ENCODE measurements at places on chromosomes 4 and X.
A peak's percentile ranks its signal among the peaks of the same experiment; 100 is the strongest.

DNA sequence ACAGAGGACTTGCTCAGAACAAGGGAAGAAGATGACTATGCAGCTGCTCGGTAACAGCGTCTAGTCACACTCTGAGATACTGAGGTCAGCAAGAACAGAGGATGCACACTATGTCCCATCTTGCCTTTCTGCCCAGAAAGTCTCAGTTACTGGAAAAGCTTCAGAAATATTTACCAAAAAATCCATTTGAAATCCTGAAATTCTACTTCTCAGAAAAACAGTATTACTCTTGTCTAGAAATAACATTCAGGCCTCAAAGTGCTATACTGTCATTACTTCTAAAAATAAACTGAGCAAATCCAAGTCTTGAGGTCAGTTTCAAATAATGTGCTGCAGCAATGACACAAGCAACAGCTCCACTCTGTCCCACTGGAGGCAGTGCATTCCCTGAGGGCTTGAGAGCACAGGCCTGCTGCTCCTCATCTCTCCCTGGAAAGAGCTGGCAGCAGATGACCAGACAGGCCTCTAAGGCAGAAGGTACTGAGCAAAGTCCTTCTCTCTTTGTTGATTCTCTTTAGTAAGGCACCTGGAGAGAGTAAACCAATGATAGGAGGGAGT is 76.9 kb downstream of the CAMK2D start:
- H3K36me3 ChIP-seq = no peaks in the 10 kb centered on the region
- H3K4me1 ChIP-seq = no peaks in the 10 kb centered on the region
- DNase-seq = no peak
- no peak overlapping the region for H3K27ac ChIP-seq

- DNase-seq = peak; percentile 94
- H3K27me3 ChIP-seq = no peaks in the 10 kb centered on the region
- H3K27ac ChIP-seq = peak overlapping the region; percentile 60
- H3K4me3 ChIP-seq = no peak overlapping the region
Measured at GRCh38 chr4:129822701-129823100, 726.7 kb downstream of the C4orf33 start.

DNA sequence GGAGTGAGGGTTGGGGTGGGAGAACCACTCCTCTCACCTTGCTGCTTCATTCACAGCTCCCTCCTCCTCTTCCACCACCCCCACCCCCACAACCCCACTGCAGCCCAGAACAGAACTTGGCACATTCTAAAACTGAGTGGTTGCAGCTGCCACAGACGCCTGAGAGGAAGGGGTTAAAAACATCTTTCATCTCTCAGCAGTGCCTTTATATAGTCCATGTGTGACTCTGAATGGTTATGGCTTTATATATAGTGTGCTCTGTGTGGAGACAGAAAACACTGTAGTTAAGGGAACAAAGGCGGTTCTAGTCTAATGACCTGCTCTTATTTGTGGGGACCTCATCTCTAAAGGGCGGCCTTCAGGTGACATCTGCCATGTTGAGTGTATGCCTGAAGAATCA is 144.8 kb downstream of the BCOR start:
- H3K4me3 ChIP-seq = no peak overlapping the region
- H3K36me3 ChIP-seq = no peaks in the 10 kb centered on the region
- H3K27ac ChIP-seq = no peak overlapping the region
- no peak for DNase-seq
- peaks cover 10% of the 10 kb centered on the region for H3K4me1 ChIP-seq

GRCh38 chrX:24575496-24575895 is 71.7 kb downstream of the PCYT1B start:
- DNase-seq = no peak
- no peaks in the 10 kb centered on the region for H3K4me1 ChIP-seq
- H3K36me3 ChIP-seq = no peaks in the 10 kb centered on the region
- no peaks in the 10 kb centered on the region for H3K27me3 ChIP-seq

- no peak overlapping the region for H3K4me3 ChIP-seq
- H3K4me1 ChIP-seq = peaks cover 13% of the 10 kb centered on the region
- no peaks in the 10 kb centered on the region for H3K27me3 ChIP-seq
- no peak overlapping the region for H3K27ac ChIP-seq
Measured at GRCh38 chr4:88818631-88819470, 121.2 kb upstream of the NAP1L5 start.

GRCh38 chrX:46758163-46758955 is 559 bp downstream of the SLC9A7 start:
- no peak overlapping the region for H3K27ac ChIP-seq
- H3K4me3 ChIP-seq = peak overlapping the region; percentile 53

- H3K4me1 ChIP-seq = no peaks in the 10 kb centered on the region
- no peaks in the 10 kb centered on the region for H3K27me3 ChIP-seq
- DNase-seq = no peak
- no peak overlapping the region for H3K4me3 ChIP-seq
- no peaks in the 10 kb centered on the region for H3K36me3 ChIP-seq
- no peak overlapping the region for H3K27ac ChIP-seq
Measured at GRCh38 chrX:123688524-123688923, 44.3 kb downstream of the THOC2 start.

- no peaks in the 10 kb centered on the region for H3K27me3 ChIP-seq
- no peaks in the 10 kb centered on the region for H3K36me3 ChIP-seq
- no peak overlapping the region for H3K27ac ChIP-seq
- no peak overlapping the region for H3K4me3 ChIP-seq
Measured at GRCh38 chr4:59700651-59701050, 1499.5 kb upstream of the ADGRL3 start.
